DMS79 treated with DMSO at 0.1 percent for 48 hours (cell line): ENCODE measurements at places on chromosomes 16 and 17.

GRCh38 chr16:24980077-24980793 lies 34.9 kb downstream of the ARHGAP17 start:
- no peak for DNase-seq

DNA sequence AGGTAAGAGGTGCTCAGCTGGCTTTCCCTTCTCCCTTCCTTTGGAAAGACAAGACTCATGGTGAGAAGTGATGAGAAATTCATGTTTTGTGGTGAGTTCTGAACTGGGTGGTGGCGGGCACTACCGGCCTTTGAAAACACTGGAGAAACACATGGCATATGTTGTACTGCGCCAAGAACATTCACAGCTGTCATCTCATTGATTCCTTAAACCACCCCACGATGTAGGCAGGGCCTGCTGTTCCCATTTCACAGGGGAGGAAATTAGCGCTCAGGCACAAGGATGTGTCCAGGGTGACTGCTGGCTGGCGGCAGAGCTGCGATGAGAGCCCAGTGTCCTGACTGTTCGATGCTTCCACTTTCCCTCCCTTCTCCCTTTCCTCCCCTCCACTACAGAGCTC lies 1.6 kb upstream of the DOC2B start:
- DNase-seq = no peak

DNA sequence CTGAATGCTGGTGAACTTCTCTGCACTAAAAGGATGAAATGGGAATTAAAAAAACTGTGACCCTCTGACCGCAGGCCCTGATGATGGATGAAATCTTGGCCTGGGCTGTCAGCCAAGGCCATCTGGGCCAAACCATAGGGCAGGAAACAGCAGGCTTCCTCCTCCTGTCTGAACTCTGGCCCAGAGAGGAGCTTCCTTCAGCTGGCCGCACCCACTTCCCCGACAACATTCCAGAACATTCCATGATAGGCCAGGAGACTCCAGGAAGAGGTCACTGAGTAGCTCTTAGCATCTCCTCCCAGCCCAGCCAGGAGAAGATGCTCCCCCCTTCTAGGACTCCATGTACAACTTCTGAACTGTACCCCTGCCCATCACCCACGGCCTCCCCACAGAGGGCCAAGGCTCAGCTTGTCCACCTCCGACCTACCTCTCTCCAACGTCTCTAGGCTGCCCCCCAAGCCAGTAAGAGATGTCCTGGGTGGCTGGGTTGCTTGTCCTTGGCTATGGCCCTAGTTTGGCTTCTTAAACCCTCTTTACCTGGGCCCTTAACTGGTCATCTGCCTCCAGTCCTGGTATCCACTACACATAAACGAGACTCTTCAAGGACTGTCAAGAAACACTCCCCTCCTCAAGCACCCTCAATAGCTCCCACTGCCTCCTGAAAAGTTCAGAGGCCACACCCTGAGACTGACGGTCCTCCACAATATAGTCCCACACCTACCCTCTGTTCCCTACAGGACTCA lies 1.7 kb downstream of the RPH3AL start:
- DNase-seq = no peak

GRCh38 chr17:44794851-44795413 lies 35.2 kb downstream of the GJC1 start:
- DNase-seq = no peak

DNA sequence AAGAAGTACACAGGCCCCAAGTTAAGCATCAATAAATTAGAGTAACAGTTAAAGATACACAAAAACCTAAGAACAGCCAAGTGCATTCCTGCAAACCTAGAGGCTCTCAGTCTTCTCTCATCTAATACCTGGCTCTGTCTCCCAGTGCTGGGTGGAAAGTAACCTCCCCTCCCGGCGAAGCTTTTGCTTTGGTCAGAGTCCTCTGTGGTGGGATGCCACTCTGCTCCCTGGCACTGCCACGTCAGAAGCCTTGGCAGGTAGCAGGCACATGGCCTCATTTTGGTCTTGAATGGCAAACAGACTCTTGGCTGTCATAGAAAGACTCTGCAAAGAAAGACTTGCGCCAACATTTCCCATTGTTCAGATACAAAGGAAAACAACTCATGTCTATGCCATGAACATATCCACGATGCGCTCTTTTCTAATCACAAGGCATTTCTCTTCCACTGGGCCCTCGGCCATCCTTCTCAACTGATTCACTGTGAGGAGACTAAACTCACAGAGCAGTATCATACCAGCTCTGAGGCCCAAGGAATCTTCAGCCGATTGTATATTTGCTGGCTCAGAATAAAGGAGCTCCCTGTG lies 21.2 kb downstream of the MTHFSD start:
- DNase-seq = no peak

- DNase-seq = peak; percentile 32
Observed at GRCh38 chr16:6684076-6684673, 648.5 kb upstream of the RBFOX1 start.

GRCh38 chr17:76452127-76452659 lies 759 bp downstream of the UBE2O start:
- DNase-seq = no peak

GRCh38 chr17:48374650-48375230 lies 55.3 kb downstream of the SKAP1 start:
- DNase-seq = no peak

GRCh38 chr17:65198653-65199382 lies 61.6 kb downstream of the RGS9 start:
- peak; percentile 60 for DNase-seq

- no peak for DNase-seq
Observed at GRCh38 chr17:38897671-38898290, 27.6 kb upstream of the LASP1NB start.

DNA sequence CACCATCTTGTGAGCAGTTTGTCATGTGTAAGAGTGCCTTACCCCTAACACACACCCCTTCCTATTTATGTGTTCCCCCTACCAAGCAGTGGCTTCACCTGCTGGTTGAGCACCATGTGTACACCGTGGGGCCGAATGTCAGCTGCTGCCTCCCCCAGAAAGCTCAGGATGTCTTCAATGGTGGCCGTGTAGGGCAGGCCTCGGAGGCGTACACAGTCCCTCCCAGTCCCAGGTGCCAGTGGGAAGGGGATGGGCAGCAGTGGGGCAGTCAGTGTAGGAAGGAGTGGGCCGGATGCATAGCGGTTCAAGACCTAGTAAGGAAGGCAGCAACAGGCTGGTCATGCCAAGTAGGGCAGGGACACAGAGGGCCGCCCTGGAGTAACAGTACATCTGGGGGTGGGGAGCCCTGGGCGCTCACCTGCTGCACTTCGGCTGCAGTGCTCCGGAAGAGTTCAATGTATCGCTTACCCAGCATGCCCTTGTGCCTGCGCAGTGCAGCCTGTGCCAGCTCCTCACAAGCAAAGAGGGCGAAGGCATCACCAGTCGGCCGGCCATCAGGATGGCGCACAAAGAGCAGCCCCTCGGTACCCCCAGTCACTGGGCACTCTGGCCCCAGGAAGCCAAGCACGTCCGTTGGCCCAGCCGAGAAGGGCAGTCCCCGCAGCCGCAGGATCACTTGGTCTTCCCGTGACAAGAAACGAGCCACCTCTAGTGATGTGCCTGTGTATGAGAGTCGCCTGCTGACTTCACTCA lies 4.4 kb downstream of the ESRP2 start:
- DNase-seq = no peak

- no peak for DNase-seq
Observed at GRCh38 chr17:8465356-8465755, 29.7 kb downstream of the NDEL1 start.

- peak; percentile 78 for DNase-seq
Observed at GRCh38 chr17:40176754-40177110, 538 bp upstream of the RAPGEFL1 start.

DNA sequence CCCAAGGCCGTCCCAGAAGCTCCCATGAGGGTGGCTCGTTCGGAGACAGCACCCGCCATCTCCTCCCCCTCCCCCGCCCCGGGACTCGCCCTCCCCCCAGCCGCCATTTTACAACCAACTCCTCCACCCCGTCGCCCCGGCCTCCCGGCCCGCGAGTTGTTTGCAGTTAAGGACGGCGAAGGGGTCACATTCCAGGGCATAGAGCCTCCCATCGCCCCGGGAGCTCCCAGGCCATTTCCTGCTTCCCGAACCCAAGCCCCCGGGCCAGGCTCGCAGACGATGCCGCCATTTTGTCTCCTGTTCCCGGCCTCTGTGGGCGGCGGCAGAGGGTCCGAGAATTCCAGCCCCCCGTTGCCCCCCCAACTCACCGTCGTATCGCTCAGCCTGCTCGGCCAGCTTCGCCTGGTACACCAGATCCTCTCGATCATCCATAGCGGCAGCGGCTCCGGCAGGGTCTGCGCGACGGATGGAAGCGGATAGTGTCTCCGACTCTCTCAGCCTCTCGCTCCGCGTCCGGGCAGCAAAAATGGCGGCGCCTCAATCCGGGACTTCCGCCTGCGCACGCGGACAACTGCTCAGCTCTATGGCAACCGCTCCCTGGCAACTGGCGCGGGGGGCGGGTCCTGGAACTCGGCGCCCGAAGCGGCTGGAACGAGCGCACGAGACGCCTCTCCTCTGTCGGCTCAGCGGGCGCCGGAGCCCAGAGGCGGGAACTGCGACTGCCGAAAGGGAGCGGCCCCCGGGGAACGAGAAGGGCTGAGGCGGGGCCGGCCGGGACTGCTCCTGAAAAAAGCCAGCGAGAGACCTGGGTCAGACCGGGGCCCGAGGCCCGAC lies at the start of gene YWHAE:
Gene YWHAE (minus strand): TSS at position 544 of the 834 bp plus-strand sequence. CDS start 112 bp downstream, at position 432.
- peak; percentile 75 for DNase-seq
